ENCODE measurements at places on chromosomes 6 and 20.

DNA sequence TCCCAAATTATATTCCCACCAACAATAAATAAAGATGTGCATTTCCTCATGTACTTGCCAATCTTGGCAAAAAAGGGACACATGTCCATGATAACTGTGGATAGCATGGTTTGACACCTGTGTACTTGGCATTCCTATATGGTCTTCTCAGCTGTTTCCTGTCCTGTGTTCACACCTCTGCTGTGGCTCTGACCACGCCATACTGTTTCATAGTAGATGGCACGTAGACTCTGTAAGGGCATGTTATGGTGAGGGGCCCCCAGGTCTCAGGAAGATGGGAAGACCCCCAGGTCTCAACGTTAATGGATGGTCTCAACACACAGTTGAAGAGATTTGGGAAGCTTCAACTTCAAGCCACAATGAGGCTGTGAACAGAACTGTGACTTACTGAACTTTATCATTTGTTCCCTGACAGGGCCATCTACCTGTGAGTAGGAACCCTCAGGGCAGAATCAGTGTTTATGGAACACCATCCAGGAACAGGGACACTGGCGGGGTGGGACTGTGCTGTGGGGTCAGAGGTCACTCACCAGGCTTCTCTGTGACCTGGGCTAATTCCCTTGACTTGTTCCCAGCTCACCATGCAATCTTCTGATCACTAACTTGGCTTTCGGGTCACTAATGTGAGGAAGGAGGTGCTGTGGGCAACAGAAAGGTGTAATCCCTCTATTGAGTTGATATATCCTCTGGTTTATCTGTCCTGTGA, 11.8 kb downstream of the ZBTB24 start:
- no peak for DNase-seq

GRCh38 chr6:152100183-152100618, 292.7 kb downstream of the ESR1 start:
- no peak for DNase-seq

- DNase-seq = peak; percentile 70
These were observed 62.4 kb downstream of the TNFRSF21 start for GRCh38 chr6:47247227-47247797.

GRCh38 chr20:63132131-63132714, 83.7 kb downstream of the YTHDF1 start:
- no peak for DNase-seq

DNA sequence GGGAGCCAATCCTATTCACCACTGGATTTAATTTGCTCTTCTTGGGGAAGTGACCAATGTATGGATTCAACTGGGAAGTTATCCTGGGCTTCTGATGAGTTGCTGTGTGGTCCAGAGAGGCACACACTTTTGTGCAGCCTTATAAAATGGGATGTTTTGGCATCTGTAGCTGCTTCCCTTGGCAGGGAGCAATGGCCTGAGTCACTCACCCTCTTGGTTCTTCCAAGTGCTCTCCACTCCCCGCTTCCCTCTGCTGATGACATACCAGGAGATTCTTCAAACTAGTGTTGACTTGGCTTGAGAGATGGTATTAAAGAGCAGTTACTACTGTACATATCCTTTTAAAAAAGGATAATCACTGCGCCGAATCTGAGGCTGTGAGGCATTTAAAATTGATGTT, 105.8 kb downstream of the JARID2 start:
- DNase-seq = no peak

DNA sequence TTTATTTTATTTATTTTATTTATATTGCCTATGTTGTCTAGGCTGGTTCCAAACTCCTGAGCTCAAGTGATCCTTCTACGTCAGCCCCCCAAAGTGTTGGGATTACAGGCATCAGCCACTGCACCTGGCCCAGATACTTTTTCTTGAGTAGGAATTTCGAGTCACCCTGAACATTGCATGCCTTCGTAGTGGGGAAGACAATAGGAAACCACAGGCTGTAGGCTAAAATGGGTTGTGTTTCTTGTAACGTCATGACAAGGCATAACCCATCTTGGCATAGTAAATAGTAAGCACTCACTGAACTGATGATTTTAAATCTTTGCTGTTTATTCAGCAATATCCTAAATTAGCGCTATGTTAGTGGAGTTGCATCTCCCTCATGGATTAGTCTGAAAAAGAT, 34.9 kb downstream of the PTPN1 start:
- no peak for DNase-seq

GRCh38 chr6:14612016-14612980, 494.7 kb downstream of the CD83 start:
- no peak for DNase-seq

- DNase-seq = no peak
These were observed 11.0 kb upstream of the SIM1 start for GRCh38 chr6:100475554-100476320.

DNA sequence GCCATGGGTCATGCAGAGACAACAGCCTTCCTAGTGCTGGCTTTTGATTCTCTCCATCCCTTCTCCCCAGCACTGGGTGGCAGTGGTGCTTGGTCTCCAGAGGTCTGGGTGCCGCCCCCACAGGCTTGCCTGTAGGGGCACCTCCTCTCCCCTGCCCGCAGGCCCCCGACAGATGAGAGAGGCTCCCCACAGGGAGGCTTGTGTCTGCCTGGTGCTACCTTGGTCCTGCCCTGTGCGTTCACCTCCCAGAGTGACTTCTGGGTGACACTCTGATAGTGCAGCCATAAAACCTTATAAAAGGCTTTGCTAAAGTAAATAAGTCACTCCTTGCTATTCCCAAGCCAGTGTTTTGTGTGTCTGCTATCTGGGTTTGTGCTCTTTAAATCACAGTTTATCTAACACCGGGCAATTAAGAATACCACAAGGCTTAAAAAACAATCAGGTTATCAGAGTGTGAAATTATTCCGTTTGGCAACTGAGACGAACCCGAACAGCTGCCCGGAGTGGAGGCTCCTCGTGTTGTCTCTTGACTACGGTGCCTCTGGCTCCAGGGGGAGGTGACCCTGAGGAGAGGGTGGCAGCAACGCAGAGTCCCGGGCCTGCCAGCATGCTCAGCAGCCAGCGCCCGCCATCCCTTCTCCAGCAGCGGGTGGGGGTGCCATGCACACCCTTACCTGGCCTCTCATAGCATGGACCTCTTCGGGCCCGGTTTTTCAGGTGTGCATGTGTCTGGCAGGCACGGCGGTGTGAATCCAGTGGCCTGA, 5.4 kb upstream of the C20orf204 start:
- no peak for DNase-seq

DNA sequence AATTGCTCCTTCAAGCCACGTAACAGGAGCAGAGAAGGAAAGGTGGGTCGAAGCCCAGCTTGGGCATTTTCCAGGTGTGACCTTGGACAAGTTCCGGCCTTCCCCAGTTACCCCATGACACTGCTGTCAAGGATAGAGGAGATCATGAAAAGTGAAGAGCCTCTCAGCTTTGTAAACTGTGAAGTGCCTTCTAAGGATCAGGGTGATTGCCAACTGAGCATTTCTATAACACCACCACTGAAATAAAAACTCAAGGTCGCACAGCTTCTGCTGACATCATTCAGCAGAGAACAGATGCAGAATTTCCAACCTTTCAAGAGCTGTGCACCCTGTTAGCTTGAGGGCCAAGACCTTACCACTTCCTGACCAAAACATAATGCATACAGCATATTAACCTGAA, 24.0 kb upstream of the ZMYND8 start:
- DNase-seq = no peak

DNA sequence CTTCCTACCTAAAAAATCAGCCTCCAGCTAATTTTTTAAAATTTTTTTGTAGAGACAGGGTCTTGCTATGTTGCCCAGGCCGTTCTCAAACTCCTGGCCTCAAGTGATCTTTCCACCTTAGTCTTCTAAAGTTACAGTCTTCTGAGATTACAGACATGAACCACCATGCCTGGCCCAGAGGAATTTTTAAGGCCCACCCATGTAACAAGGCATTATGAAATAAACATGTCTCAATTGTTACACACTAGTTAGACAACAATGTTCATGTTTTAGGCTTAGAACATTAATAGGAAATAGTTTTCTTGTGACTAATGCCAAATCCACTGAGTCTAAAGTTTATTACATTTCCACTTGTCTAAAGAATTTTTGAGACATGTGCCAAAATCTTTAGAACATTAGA, 221.2 kb downstream of the LAMA2 start:
- no peak for DNase-seq

- no peak for DNase-seq
These were observed 47.3 kb downstream of the LY86 start for GRCh38 chr6:6635869-6636268.

DNA sequence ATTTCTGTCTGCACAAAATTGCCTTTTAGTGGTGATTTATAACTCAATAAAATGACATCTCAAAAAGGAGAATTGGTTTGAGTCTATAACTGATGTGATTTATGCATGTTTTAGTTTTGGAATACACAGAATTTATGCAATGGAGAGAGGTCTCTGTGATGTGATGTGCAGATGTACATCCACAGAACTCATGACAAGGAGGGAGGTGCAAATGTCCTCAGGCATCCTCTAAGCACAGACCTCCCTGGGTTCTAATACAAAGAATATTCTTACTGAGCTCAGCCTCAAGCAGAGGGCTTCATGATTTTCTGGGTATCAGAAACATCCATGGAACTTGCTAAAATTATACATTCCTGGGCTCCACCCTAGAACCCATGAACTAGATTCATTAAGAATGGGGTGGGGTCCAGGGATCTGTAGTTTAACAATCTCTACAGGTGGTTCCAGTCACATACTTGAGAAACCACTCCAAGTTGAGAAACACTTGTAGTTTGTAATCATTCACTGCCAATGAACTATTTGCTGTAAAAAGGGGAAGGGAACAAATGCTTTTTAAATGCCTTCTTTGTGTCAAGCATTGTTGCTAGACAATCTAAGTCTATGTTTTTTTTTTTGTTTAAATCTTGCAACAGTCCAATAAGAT, 60.2 kb upstream of the NEDD9 start:
- DNase-seq = no peak

- DNase-seq = no peak
These were observed 9.6 kb downstream of the DLGAP4 start for GRCh38 chr20:36315545-36316351.

DNA sequence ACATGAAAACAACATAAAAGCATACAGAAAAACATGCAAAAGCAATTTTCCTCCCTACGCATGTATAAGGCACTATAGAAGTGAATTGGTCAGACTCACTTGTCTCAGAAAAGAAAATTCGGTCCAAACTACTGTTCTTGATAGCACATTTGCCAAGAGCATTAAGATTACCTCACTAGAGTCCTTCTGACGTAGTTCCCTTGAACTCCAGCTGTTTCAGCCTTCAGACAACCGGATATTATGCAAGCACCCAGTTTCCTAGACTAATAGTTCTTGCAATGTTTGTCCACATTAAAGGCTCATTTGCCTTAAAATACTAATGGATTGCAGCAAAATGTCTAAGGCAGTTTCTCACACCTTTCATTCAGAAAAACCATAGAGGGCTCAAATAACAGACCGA, 2.5 kb upstream of the CASS4 start:
- DNase-seq = no peak

- no peak for DNase-seq
These were observed 4.5 kb downstream of the IDH3B start for GRCh38 chr20:2659547-2659946.

DNA sequence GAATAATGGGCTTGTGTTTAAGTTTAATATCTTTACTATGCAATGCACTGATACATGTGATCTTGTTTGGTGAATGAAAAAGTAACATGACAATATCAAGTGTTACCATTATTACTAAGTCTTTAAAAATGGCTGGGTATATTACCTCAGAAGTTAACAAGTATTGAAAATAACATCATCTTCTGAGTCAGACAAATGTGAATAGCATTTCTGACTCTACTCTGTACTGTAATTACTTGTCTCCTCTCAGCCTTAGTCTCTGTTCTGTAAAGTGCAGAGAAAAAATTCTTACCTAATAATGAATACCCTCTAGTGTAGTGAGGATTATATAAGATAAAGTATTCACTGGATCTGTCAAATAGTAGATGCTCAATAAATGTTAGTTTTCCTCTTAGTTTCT, 47.0 kb upstream of the GCLC start:
- DNase-seq = no peak

GRCh38 chr6:89217299-89217910, at the start of gene GABRR1:
Gene GABRR1, minus strand, starts transcription at chr6:89217358. Its CDS starts 36 bp downstream, at chr6:89217322.
- DNase-seq = no peak

DNA sequence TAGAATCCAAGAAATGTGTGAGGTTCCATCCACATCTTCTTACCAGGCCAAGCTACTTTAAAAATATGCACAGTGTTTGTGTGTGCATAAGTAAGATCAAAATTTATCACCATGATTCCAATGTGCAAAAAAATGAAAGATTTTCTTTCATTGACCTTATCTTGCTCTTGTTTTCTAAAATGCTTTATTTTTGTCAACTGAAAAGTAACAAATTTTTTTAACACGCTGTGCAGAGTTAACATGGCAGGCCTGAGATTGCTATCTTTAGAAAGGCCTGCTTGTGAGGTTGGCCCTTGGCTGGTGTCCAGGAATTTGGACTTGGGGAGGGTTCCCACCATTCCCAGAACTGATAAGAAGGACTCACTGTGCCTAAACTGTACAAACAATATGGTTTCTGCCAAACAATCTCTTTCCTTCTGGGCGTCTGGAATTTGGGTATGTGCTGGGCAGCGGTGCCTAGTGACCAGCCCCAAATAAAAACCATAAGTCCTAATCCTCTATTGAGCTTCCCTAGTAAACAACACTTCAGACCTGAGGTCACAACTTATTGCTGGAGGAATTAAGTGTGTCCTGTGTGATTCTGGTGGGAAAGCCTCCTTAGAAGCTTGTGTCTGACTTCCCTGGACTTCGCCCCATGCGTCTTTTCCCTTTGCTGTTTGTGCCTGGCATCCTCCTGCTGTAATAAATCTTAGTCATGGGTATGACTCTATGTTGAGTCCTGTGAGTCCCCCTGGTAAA, 19.8 kb upstream of the MYLIP start:
- DNase-seq = peak; percentile 24

DNA sequence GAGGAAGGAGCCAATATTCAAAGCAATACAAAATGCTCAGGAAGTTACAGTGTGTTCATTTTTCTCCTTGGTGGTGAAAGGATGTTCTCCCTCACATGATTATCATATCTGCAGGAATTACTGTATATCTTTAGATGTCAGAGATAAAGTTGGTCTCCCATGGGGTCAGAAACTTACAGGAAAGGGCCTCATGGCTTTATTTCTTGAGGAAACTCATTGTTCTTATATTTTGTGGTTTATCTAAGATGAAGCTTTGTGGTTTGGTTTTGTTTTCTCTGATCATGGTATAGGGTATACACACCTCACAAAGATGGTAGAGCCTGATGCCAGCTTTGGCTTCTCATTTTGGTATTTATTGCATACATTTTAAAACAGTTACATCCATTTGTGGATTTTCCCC, 100.5 kb upstream of the STXBP5 start:
- DNase-seq = no peak

DNA sequence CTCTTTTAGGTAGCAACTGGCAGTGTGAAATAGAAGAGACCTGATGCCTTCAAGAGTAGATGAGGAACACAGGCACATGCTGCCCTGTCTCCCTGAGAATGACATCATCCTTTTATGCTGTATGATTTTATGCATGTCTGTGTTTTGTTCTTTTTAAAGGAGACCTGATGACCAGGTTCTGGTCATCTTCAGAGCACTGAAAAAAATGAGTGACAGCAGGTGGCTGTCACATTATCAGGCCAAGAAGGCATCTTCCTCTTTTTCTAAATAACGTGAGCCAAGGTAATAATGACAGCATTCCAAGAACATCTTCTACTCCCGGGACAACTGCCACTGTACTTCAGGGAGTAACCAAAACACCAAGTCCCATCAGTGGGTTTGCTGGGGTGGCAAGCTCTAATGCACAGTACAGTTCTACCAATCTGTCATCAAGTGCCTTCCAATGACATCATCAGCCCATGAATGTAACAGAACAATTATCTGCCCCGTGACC, 28.9 kb downstream of the CNKSR3 start:
- DNase-seq = no peak
